ENCODE measurements at places on chromosomes 3 and 15.

- no peak for DNase-seq
These were observed 157.7 kb downstream of the RPLP1 start for GRCh38 chr15:69610277-69610676.

- no peak for DNase-seq
These were observed 281.3 kb downstream of the FGF12 start for GRCh38 chr3:192445770-192446644.

DNA sequence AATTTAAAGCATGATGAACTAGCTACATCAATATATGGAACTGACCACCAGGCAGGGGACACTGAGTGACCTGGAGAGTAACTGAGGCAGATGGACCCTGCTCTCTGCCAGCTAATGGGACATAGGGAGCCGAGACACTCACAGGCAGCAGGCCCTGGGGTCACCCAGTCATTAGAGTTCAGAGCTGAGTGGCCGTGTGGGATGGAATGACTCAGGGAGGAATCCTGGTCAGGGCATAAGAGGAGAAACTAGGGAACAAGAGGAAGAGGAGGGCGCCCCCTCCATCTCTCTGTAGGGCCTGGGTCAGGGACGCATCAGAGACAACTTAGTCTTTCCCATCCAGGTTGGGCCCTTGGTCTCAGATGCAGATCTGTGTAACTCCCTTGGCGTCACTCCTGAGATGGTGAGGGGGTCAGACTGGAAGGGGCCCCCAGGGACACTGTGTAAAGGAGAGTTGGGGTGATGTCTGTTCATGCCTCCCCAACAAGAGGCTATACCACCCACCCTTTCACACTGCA is 39.8 kb downstream of the CCDC12 start:
- no peak for DNase-seq

GRCh38 chr3:190281308-190282051 is 40.8 kb downstream of the CLDN1 start:
- DNase-seq = no peak

DNA sequence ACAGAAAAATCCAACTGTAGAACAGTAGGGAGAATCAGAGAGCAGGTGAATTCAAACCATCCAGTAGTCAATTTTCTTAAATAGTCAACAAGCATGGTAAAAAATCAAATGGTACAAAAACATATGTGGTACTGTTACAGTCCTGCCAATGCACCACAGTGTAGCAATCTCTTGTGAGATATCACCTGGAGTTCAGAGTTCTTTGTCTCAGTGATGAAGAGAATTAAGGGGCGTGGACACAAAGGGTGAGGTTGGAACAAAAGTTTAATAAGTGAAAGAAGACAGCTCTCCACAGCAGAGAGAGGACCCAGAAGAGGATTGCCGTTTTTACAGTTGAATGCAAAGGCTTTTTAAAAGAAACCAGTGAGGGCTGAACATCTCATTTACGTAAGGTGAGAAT is 113.2 kb downstream of the NEO1 start:
- DNase-seq = no peak

- DNase-seq = no peak
These were observed 189.3 kb upstream of the EIF1B start for GRCh38 chr3:40120067-40120692.

GRCh38 chr3:52535411-52536111 is 844 bp upstream of the UQCC5 start:
- DNase-seq = no peak

DNA sequence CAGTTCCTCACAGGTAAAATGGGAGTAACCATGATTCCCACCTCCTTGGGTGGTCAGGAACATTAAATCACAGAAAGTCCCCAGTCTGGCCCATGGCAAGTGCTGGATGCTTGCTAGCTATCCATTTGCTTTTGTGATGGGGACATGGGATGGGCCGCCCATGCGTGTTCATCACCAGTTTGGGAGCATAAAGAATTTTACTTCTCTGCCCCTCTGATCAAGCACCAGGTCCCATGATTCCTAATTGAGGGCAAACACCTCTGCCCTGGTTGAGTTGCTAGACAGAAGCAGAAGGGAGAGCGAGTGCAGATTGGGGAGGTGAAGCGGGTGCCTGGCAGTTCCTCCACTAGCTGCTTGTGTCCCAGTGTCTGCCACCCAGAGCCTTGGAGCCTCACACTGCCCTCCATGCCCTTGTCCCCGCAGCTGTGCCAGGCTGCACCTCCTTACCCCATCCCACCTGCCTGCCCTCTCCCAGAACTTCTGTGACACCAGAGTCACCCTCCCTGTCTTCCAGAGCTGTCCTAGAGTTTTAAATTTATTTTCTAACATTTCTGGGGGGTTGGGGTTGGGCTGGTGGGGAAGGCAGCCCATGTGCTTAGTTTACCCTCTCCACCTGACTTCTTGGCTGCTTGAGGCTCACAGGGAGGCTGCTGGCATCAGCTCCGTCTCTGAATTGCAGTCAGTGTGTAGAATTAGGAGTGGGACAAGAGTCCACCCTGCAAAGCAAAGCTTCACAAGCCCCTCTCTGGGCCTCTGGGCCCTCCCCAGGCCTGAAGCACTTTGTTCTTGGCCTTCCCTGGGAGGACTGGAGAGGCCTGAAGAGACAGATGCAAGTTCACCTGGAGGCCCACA is 18.4 kb downstream of the CFAP100 start:
- DNase-seq = no peak

DNA sequence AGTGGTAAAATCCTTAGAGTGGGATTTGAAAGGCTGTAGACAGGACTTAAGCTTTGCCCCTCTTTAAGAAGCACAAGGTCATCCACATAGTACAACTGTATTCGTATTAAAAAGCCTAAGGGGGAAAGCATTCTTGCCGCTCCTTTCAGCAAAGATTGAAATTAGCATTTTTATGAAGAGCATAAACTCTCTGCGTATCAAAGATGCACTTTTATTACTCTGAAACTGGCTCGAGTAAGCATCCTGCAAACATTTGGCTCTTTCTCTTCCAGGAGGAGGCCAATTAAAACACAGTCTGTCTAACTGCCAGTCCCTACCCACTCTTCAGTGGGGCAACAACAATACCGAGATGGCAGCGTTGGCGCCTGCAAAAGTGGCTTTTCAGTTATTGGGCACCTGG is 192.5 kb upstream of the TPRG1 start:
- DNase-seq = no peak

DNA sequence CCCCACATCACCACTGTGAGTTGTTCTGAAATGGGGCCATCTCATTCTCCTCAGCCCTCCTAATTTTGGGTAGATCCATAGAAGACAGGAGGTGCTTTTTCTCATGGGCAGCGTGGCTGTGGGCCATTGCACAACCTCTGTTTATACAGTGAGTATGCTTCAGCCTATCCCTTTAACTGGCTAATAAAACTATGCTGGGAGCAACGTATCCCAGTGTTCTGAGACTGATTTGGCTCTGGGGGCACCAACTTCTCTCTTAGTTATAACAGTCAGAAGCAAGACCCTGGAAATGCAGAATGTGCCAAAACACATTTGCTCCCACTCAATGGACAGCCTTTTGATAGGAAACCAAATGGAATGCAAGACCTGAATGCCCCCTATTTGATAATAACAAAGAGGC is 97.1 kb upstream of the ICE2 start:
- DNase-seq = no peak

- no peak for DNase-seq
These were observed 52.8 kb downstream of the CRTC3 start for GRCh38 chr15:90582553-90582952.

GRCh38 chr3:188452158-188452772 is 298.3 kb downstream of the LPP start:
- DNase-seq = no peak

DNA sequence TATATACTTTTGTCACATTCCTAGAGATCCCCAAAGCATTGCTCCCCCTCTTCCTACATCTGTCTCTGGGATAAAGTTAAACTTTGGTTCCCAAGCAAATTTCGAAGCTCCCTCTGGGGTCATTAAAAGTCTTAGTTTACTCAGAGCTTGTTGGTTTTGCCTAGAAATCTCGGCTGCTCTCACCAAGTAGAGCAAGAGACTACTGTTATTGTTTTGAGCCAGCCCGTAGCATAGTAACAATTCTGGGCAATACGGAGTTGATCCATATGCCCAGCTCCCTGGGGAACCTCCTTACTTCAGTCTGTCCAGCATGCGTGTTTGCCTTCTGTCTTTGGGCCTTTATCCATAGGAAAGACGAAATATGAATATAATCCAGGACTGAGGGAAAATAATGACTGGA is 10.0 kb upstream of the P3H2 start:
- DNase-seq = no peak

GRCh38 chr15:44813231-44813630 is 76.9 kb downstream of the TRIM69 start:
- DNase-seq = no peak

DNA sequence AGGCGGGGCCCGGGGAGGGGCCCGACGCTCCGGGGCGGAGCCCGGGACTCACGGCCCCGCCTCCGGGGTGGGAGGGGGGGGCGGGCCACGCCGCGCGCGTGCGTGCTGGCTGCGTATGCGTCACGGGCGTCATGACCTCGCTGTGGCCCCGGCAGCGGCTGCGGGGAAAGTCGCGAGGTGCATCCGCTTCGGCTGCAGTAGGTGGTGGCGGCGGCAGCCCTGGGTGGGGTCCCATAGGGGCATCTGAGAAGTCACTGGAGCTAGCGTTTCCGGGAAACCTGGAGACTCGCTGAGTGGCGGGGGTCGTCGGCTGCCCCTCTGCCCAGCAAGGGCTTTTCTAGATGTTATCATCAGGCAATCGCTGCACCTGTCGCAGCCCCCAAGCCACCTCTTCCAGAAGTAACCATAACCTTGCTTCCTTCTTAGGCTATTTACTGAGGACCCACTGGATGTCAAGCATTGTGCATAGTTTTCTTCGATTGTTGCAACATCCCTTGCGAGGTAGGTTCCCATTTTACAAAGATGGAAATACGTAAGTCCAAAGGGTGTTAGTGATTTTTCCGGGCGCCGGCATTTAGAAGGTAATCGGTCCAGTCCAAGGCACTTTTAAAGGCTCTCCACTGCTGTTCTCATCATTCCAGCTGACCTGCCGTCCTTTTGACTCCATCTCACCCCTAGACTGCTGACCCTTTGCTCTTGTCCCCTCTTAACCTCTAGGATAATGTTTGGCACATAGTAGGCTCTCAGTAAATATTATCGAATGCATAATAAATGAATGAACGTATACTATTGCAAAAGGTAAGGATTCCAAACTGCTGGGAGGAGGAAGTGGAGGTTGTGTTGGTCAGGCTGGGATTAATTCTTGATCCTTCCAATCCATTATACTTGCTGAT is at the start of gene GDPGP1:
TSS of gene GDPGP1 (plus strand) at position 114 of the 893 bp plus-strand sequence. CDS start 6,700 bp downstream, outside the sequence.
- peak; percentile 99 for DNase-seq

- peak; percentile 6 for DNase-seq
These were observed 259.8 kb upstream of the WNT5A start for GRCh38 chr3:55746808-55747413.

- no peak for DNase-seq
These were observed 38.4 kb downstream of the SLMAP start for GRCh38 chr3:57794501-57794900.

- peak; percentile 49 for DNase-seq
These were observed 5.8 kb upstream of the DIS3L start for GRCh38 chr15:66287461-66288057.

GRCh38 chr3:11275926-11276325 is 3.7 kb downstream of the ATG7 start:
- no peak for DNase-seq

- DNase-seq = no peak
These were observed 116.4 kb upstream of the HES1 start for GRCh38 chr3:194019398-194020165.

GRCh38 chr3:59660376-59660775 is 610.6 kb upstream of the CFAP20DC start:
- no peak for DNase-seq

DNA sequence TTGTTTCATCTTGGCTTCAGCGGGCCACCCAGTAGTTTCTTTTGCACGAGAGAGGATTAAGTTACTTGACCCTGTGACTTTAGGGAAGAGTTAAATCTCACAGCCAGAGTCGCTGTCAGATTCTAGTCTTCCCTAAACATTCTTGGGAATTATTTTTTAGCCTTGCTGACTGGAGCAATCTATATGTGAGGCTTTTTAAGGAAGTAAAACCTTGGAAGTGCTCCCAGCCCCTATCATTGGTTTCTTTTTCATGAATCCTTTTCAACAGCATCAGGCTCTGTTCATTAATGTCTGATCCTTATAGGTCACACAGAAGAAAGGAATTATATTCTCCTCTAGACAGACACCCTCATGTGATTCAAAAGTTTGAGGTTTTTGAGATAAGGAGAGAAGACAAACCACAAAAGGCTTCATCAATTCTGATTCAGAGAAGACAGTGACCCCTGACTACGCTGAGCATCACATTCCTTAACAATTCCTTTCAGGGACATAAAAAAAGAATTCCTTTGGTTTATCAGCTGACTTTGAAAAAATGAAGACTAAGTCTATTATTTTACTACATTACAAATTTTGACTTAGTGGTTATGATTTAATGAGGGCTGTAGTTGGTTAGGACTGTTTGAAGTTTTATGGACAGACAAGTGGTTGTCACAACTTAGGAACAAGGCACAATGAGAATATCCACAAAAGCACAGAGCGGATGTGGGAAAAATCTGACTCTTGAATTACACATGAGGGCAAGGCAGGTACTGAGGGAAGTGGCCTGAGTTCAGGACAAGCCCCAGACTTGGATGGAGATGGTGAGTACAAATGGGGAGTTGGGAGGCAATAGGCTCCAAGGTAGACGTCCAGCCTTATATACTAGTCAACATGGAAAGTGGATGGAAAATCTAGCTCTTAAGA is 171.1 kb upstream of the STT3B start:
- peak; percentile 51 for DNase-seq

GRCh38 chr3:125959317-125960065 is 9.5 kb upstream of the ROPN1B start:
- no peak for DNase-seq

DNA sequence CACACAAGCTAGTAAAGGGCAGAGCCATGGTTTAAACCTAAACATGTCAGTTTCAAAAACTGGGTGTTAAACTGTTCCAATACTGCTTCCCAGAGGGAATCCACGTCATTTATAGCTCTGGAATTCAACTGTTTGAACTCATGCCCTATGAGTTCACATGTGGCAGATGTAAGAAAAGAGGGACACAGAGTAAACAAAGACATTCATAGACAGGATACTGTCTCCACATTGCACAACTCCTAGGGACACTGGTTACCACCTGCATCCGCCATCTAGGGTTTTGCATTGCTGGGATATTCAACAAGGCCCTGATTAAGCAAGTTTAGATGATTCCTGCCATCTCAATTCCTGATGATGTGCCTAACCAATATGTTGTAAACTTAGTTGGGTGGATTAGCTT is 134.1 kb upstream of the COL8A1 start:
- no peak for DNase-seq

- peak; percentile 31 for DNase-seq
These were observed 18.1 kb upstream of the SCN10A start for GRCh38 chr3:38834110-38834509.

Data from LoVo (cell line).